ENCODE measurements at places on chromosomes 13 and 19.
A peak's percentile ranks its signal among the peaks of the same experiment; 100 is the strongest.

GRCh38 chr13:80458543-80458942 is 117.6 kb upstream of the SPRY2 start:
- DNase-seq, result no peak

GRCh38 chr19:49425922-49426592 is 869 bp downstream of the GFY start:
- DNase-seq, result no peak

GRCh38 chr13:80903911-80904310 is 563.0 kb upstream of the SPRY2 start:
- no peak for DNase-seq

- DNase-seq, result peak; percentile 53
Observed at GRCh38 chr13:39385621-39386231, 217.3 kb downstream of the LHFPL6 start.

DNA sequence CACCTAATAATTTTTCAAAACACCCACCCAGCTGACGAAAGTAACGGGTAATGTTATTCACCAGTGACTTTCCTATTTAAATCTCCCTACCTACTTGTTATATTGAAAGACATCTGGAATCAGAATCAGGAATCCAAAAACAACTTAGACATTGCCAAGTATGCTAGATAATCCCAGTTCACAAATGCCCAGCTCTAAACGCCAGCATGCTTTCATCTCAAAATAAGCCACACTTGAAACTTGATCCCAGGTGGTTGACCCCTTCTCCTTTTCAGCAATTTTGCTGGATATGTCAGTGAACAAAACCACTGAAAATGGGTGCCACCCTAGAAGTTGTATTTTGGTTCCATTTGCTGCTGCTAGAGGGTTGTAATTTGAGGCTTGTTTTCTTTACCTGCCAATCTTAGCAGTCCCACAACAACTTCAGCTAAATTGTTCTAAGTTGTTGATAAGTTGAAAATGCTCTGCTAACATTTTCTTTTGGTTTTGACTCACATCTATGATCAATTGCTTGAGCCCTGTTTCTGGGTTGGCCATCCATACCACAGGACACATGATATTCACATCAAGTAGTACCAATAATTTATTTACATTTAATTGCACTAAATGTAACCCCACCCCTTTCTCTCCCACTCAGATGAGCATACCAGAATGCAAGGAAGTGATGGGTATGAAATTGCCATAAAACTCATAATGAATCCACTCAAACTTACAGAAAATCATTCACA is 66.4 kb downstream of the DCT start:
- no peak for DNase-seq

GRCh38 chr19:35349614-35350521 is 2.2 kb downstream of the FFAR1 start:
- no peak for DNase-seq

GRCh38 chr19:4910594-4911281 is 1.4 kb downstream of the UHRF1 start:
- peak; percentile 58 for DNase-seq

GRCh38 chr13:74015137-74015536 is 119.1 kb downstream of the KLF12 start:
- DNase-seq, result no peak

GRCh38 chr19:13023656-13024055 is 28.4 kb downstream of the NFIX start:
- no peak for DNase-seq

GRCh38 chr19:15220833-15221232 is 11.4 kb downstream of the EPHX3 start:
- no peak for DNase-seq
